Cerebellar nuclear complex (tissue), 1 donor: ENCODE measurements at places on chromosomes 4 and X.

- no peak for DNase-seq
Observed at GRCh38 chr4:138567696-138568095, 325.5 kb upstream of the SLC7A11 start.

DNA sequence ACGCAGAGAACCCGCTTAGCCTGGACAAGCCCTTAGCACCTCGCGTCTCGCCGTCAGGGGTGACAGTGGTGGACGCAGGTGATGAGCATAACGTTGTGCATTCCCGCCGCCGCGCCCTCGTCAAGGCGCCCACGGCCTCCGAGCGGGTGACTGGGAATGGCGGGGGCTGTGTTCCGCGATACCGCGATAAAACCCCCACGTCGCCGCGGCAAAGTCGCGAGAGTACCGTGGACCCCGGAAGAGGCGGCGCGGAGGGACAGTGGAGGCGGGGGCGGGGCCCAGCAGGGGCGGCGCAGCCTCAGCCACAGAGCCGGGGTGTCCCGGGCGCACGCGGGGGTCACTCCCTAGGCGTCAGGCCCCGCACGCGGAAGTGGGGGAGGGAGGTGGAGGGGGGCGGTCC is 53.8 kb downstream of the ZFYVE28 start:
- DNase-seq, result no peak

DNA sequence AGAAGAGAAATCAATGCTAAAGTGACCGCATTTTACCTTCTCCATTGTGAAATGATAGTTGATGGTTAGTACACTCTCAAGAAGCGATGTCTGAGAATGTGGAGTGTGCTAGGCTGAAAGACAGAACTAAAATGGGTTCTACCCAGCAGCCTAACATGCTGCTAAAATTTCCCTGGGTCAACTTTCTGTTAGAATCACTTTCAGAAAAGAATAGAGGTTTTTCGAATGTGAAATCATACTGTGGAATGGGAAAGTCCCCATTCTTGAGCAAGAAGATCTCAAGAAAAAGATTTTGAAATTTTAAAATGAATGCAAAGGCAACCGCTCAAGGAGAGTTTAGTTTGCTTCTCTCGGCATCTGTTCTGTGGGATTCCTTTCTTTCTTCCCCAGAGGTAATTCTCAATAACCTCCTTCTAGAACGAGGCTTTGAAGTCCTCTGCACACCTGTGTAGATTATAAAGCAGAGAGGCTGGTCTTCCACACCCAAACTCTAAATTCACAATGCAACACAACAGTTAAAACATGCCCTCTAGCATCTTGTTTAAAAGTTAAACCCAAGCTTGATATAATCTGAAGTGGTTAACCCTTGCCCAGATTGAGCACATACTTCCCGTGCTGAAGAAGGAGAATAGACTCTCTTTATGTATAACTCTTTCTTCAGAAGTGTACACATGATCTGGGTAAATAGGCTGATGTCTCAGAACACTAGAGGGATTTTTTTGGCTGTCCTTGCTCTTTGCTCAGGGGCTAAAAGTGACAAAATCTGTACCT is 208.7 kb upstream of the KLF3 start:
- no peak for DNase-seq

GRCh38 chr4:23268072-23268771 is 575.5 kb downstream of the GBA3 start:
- no peak for DNase-seq

GRCh38 chr4:59855630-59856352 is 1344.3 kb upstream of the ADGRL3 start:
- DNase-seq, result no peak

DNA sequence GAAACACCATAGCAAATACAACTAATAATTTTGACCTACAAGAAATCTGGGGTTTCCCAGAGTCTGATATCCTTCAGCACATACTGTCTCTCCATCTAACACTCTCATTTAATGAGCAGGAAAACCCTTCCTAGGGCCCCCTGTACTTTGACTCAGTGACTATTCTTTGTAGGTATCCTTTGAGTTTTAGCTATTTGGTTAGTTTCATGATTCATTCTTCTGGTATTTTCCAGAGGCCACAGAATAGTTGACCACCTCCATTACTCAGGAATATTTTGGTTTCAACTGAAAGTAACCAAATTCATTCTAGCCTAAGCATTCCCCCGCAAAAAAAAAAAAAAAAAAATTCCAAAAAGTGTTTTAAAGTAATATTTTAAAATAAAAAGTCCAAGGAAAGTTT is 140.0 kb downstream of the IDS start:
- DNase-seq, result no peak

GRCh38 chr4:140448830-140449229 is 21.4 kb upstream of the CLGN start:
- DNase-seq, result no peak

- DNase-seq, result no peak
Observed at GRCh38 chr4:83180431-83180968, 66.0 kb upstream of the PLAC8 start.

DNA sequence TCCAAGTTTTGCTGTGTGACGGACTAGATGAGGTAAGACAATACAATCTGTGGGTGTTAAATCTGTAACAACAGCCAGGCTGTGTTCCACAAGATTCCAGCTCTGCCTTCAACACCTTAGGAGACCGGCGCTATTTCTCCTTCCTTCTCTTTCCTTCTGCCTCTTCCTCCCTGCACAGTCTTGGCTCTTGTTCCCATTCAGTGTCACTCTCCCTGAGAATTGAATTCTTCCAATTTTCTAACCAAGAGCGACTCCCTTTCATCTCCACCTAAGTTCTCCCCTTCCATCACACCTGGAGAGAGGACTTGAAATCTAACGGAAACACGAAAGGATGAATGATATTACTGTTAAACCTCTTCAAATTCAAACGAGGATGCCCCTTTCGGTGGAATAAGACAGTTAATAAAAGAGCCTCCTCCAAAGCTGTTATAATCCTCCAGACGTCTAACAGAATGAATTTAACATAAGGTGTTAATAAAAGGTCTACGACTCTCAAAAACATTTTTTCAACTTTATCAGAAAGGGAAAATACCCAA is 2.7 kb downstream of the EPHA5 start:
- no peak for DNase-seq

GRCh38 chr4:3518941-3519340 is 13.3 kb downstream of the LRPAP1 start:
- DNase-seq, result no peak

- no peak for DNase-seq
Observed at GRCh38 chr4:26839016-26839415, 21.6 kb upstream of the STIM2 start.
